ENCODE measurements at places on chromosomes 12 and 14.

DNA sequence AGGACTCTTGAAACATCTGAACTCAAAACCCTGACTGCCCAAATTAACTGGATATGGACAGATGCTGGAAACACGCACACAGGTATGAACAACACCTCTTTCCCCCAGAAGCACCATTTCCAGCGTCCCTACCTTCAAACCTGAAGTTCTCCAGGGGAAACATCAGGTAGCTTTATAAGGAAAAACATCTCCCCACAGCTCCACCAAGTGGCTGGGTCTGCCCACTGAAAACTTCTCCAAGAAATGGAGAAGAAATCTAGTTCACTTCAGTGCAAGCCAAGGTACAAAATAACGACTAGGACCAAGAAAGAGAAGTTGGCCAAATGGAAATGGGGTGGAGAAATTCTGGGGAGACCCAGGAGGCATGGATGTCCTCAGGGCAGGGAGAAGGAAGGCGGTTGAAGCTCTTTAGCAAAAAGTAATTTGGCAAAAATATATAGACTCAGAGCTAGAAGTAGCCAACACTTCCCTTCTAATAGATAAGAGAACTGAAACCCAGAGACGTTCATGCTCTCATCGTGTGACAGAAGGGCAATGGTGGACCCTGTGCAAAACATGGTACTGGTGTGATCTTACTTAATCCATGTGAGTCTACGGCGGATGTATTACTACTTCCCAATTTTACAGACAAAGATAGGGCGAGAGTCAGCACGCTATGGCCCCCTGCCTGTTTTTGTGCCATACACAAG, 10.5 kb upstream of the NUAK1 start:
- no peak for DNase-seq

- no peak for DNase-seq
Measured at GRCh38 chr12:19908830-19909229, 459.5 kb upstream of the PDE3A start.

- DNase-seq, result peak; percentile 20
Measured at GRCh38 chr12:55829967-55830600, 697 bp upstream of the DNAJC14 start.

DNA sequence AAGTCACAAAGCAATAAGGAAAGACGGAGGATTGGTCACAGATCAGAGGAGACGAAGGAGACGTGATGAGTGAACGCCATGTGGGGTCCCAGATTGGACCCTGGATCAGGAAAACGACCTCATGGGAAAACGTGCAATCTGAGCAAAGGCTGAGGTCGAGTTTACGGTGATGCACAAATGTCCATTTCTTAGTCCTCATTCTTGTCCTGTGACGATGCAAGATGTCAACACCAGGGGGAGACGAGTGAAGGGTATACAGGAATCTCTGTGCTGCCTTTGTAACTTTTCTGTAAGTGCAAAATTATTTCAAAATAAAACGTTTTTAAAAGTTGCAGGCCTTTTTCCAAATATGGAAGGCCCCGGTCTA, 329.8 kb downstream of the MED13L start:
- DNase-seq, result no peak

DNA sequence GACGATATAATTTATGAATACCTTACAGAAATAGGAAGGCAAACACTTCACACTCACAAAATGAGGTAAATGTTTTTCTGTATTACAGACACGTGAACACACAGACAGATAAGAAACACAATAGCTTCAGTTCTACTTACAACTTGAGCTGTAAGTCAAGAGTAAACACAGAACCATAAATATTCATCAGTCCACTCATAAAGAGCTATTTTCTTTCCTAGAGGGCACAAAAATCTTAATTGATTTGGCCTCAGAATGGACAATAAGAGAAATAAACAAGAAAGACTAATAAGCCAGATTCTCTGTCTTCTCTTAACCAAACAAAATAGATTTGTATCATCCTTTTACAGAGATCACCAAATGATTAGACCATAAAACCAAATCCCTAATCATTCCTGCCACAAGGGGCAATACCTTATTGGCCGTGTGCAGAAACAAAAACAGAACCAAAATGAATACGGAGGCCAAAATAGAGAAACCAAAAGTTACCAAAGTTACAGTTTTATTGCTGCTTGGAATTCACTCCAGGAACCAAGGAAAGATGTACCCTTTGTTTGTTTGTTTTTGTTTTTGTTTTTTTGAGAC, 38.1 kb upstream of the GARIN2 start:
- no peak for DNase-seq

Measured in stimulated activated CD8-positive, alpha-beta memory T cell treated with anti-CD3 and anti-CD28 coated beads, Interleukin-7, amount 100 ng/mL, for 4 hours (primary cell).